CD4-positive, alpha-beta T cell treated with Interferon gamma for 1 hour (primary cell): ENCODE measurements at places on chromosomes 4 and X.
A peak's percentile ranks its signal among the peaks of the same experiment; 100 is the strongest.

GRCh38 chr4:24802648-24803047 is 7.3 kb downstream of the SOD3 start:
- DNase-seq, result no peak

DNA sequence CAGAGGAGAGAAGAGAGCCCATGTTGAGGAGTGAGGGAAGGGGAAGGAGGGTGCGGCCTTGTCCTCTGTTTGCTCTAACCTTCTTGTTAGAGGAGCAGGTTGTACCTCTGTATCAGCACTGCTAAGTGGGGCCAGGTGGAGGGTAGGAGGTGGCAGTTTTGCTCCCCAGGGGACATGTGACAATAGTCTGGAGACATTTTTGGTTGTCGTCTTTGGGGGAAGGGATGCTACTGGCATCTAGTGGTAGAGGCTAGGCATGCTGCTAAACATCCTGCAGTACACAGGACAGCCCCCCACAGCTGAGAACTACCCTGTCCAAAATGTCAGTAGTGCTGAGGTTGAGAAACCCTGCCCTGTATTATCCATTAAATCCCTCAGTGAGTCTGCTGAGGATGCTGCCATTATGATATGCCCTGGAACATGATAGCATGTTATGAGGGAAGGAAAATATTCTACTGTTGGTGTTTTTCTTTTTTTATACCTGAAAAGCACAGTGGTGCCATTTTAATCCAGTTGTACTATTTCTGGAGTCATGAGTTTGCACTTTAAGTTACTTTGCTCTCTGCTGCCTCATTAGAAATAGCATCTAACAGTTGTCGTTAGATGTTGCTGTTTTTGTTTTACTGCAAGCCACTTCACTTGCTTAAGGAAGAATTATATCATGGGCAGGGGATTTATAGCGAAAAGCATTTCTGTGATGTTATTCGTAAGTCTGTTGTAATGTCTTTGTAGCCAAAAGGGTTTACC is 90.6 kb downstream of the LRP2BP start:
- peak; percentile 37 for DNase-seq

DNA sequence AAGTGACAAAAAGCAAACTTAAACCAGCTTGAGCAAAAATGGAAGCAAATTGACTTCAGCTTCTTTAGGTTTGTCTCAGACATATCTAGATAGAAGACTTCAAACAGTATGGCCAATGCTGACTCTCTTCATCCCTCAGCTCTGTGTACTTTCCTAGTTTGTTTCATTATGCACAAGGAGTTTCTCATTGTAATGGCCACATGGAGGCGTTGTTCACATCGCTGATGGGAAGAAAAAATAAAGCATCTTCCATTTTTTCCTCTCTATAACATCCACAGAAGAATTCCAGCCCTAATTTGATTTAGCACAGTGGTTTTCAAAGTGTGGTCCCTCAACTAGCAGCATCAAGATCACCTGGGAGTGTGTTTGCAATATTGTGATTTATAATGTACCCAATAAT is 397.5 kb upstream of the PRKX start:
- no peak for DNase-seq

- no peak for DNase-seq
Measured at GRCh38 chr4:94882756-94883155, 125.0 kb downstream of the BMPR1B start.

- no peak for DNase-seq
Measured at GRCh38 chr4:5043579-5043978, 7.7 kb upstream of the STK32B start.

GRCh38 chrX:121308276-121308805 is 260.9 kb downstream of the GLUD2 start:
- DNase-seq, result no peak

DNA sequence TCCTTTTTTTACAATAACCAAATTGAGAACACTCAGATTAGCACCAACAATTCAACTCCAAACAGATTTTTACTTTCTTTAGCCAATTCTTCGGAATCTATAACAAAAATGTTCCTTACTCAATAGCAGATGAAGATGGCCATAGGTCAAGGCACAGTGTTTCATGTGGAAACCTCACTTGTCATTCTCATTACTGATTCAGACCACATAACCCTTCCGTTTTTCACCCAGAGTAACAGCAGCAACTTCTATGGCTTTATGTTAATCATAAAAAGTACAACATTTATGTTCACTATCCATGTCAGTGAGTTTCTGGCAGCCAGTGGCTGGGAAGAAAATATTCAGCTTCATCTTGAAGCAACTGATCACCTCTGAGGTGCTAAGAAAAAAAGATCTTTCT is 358.3 kb upstream of the TECRL start:
- no peak for DNase-seq

DNA sequence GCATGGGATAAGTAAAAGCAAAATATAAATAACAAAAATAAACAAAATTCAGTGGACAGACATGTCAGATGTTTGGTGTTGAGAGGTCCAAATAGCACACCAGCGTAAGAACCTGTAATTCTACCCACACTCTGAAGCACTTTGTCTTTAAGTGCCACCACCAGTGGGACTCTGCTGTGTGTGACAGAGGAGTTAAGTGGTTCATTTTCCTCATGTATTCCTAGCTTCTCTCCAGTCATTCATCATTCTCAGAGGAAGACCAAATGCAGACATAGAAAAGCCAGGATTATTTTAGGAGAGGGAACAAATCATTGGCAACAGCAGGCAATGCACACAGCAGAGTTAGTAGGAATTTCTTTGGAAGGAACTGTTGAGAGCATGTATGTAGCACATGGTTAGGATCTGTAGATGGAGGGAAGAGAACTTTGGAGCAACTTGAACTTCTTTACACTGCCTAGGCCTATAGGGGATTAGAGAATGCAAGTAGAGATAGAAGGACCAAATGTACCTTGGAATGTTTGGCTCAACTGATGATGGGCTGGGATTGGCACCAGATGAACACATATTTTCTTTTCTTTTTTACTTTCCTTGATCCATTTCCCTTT is 43.0 kb upstream of the ARHGAP24 start:
- DNase-seq, result no peak

DNA sequence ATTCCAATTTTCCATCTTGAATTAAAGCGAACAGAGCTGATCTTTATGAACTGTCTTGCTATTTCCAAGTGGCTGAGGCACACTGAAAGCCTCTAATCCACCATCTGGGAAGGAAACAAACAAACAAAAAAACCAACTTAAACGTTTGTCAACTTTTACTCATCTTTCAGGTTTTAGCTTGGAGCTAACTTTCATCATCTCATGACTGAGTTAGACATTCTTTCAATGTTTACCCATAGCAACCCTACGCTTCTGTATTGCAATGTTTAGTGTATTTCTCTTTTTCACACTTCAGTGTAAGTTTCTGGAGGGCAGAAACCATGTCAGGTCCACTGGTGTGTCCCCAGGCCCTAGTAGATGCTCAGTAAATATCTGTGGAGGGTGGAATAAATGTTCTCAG is 343.8 kb downstream of the GBA3 start:
- DNase-seq, result no peak

GRCh38 chr4:24315056-24315455 is 269.3 kb downstream of the DHX15 start:
- DNase-seq, result no peak

DNA sequence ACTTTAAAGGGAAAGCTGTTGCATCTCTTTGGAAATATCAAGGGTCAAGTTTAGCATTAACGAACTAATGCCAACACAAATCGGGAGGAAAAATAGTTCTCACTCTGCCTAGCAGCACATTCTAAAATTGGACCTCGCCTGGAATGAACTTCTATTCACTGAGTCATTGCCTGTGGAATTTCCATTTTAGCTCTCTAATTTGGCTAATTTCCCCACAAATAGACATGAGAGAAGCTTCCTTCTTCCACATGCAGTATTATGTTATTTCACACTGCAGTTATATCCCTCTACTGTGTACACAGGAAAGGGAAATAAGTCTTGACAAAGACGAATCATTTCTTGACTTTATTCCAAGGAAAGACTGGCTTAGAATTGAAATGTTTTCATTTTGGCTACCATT is 9.3 kb downstream of the ZXDA start:
- DNase-seq, result no peak

- no peak for DNase-seq
Measured at GRCh38 chr4:115145393-115146160, 32.2 kb upstream of the NDST4 start.

DNA sequence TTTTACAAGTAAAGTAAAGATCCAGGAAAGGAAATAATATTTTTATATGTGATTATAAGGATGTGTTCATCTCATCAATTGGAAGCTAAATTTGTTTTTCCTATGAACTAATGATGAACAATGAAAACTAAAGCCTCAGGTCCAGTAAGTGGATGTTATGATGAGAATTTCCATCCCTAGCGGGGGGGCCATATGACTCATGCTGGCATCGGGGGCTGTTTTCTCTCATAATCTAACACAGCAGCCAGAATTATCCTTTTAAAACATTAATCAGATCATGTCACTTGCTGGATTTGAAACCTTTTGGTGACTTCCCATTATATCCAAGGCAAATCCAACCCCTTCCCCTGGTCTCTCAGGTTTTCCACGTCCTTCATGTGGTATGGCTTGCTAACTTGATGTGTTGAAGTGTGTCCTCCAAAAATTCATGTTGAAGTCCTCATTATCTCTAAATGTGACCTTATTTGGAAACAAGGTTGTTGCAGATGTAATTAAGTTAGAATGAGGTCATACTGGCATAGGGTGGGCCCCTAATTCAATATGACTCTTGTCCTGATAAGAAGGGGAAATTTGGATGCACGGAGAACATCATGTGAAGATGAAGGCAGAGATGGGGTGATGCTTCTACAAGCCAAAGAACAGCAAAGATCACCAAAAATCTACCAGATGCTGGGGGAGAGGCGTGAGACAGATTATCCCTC is 96.8 kb downstream of the AKAP4 start:
- no peak for DNase-seq

- no peak for DNase-seq
Measured at GRCh38 chr4:110514889-110515479, 39.0 kb downstream of the ENPEP start.

GRCh38 chr4:94954251-94954650 is 196.5 kb downstream of the BMPR1B start:
- DNase-seq, result no peak

DNA sequence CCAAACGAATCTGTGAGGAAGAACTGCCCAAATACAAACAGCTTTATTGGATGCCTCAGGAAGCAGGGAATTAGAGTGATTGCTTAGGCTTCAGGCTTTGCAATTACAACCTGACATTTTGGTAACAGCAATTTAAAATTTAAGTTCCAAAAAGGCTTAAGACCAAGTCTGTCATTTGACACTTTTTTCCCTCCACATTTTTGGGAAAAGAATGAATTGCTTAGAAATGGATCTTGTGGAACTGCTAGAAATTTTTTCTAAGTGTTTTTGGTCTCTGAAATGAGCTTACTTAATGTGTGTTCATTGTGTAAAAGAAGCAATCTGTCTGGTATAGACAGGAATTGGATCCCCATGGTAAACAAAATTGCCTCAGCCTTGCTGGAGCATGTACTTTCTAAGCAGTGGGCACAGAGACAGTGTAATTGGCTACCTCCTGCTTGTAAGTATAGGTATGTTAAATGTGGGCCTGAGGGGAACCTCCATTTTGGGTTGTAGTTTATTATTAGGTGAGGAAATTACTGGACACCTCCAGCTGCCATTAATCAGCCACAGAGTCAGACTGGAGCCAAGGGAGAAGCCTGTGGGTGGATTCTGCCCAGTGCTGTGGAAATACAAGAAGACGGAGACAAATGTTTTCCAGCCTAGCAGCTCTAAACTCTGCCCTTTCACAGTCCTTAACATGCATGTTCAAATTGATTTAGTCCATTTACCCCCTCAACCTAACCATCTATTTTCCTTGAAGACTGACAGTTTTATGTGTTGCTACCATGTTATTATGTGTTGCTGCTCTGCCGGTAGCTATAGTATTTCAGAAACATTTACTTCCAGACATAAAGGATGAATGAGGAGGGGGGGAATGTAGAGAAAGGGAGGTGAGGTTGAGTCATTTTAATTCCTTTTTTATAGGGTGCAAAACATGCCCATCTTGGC is 473.0 kb downstream of the SPRY1 start:
- DNase-seq, result no peak

DNA sequence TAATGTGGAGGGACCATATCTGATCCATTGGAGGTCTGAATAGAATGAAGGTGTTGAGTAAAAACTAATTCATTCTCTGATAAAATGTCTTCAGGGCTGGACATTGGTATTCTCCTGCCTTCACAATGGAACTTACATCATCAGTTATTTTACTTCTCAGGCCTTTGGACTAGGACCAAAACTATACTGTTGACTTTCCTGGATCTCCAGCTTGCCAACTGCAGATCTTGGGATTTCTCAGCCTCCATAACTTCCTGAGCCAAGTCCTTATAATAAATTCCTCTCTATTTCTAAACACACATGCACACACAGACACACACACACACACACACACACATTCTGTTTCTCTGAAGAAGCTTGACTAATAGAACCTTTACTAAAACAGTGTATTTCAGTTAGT is 1858.6 kb upstream of the ADGRL3 start:
- no peak for DNase-seq

DNA sequence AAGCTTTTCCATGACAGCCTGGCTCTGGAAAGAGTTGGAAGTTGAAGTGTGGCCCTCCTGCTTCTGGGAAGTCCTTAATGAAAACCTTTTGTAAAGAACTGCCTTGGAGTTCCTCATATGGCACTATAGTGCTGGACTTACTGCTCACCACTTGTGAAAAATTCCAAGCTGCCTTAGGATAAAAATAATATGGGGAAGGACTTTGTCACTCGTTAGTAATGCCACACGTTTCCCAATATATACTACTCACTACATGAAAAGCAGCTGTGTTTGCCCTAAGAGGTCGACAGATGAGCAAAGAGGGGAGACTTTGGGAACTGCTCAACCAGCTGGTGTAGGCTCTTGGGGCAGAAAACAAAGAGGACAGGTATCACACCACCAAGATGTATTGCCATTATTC is 11.7 kb downstream of the OPHN1 start:
- no peak for DNase-seq

- DNase-seq, result no peak
Measured at GRCh38 chr4:74598611-74599325, 153.8 kb downstream of the AREG start.
